Stimulated activated CD4-positive, alpha-beta T cell treated with anti-CD3 and anti-CD28 coated beads, TNF-alpha, amount 100 ng/mL, for 4 hours (primary cell): ENCODE measurements at places on chromosomes 2 and 18.

GRCh38 chr2:212595036-212595654 is 56.5 kb upstream of the ERBB4 start:
- DNase-seq, result no peak

- DNase-seq, result no peak
These were observed 28.6 kb downstream of the PPP1R1C start for GRCh38 chr2:182014284-182014683.

- no peak for DNase-seq
These were observed 72.3 kb downstream of the FMNL2 start for GRCh38 chr2:152407204-152407721.

DNA sequence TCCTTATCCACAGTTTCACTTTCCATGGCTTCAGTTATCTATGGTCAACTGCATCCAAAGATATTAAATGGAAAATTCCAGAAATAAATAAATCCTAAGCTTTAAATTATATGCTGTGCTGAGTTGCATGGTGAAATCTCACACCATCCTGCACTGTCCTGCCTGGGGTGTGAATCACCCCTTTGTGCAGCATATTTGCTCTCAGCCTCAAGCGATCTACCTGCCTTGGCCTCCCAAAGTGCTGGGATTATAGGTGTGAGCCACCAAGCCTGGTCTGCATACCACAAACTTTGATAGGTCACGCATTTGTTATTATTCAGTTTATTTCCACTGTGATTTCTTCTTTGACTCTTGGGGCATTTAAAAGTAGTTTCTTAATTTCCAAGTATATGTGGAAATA is 117.2 kb downstream of the SPIRE1 start:
- DNase-seq, result no peak

GRCh38 chr2:228731517-228731916 is 539.6 kb downstream of the PID1 start:
- DNase-seq, result no peak

DNA sequence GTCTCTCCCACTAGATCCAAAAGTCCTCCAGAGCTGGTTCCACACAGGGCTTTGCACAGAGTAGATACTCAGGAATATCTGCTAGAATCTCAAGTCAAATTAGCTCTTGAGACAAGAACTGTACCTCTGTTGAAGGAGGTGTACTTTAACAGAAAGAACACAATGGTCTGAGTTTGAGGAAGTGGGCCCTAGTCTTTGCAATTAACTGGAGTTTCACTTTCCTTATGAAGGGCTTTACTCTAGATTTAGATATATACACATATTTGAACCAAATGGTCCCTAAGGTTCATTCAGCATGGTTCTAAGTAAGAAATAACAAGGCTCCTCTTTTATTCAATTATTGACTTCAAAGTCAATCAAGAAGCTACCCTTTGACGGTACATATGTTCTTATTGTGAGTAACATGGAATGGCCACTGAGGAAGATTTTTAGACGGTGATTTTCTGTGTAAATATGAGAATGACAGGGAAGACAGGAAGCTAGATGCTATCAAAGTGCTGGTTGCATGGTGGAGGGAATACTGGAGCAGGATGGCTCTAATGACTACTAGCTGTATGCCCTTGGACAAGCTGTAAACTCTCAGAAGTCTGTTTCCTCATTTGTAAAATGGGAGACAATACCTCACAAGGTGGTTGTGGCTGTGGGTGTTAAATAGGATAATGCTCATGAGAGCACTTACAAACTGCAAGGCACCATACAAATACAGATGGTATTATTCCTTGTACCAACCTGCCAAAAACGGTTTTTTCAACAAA is 73.5 kb upstream of the SERTAD2 start:
- no peak for DNase-seq

GRCh38 chr2:127201452-127201851 is 18.6 kb downstream of the CYP27C1 start:
- no peak for DNase-seq

GRCh38 chr2:38751596-38752410 is 642 bp upstream of the SRSF7 start:
- DNase-seq, result no peak

DNA sequence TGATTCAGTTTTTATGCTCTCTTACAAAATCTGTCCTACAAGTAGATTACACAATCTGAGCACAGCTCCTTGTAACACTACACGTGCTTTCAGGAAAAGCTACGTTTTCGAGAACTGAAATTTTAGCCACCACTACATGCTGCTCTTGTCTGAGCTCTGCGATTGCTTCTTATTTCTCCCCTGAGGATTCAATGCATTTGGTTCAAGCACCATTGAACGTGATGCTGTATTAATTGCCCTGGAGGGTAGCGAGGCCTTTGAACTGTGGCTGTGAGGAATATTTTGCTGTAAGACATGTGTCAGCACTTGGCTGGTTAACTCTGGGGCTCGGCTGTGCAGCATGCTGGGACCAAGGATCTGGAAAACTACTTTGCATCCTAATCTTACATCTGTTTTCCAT is 405.8 kb downstream of the EPHA4 start:
- no peak for DNase-seq

DNA sequence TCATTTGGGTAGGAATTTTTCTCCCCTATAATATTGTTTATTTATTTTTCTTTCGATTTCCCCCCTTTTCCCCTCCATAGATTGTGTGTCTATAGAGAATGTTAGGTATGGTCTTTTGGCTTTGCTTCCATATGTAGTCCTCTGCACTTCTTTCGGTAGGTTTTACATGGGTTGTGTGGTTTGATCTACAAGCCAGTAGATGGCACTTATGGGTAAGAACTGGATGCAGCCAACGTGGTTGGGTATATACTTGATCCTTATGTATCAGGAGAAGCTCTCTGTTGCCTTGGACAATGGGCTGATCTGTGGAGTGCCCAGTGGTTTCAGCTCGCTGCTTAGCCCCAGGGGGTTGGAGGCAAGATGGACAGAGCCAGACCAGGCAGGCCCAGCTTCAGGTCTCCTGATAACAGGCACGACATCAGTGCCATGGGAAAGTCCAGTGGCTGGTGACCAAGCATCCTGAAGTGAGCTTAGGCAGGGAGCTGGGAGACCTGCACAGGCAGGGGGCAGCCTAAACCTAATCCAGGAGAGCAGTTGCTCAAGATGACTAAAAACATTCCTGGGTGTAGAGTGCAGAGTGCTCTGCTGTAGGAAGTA is 488.3 kb downstream of the CCDC85A start:
- no peak for DNase-seq

GRCh38 chr2:69693059-69693774 is 48.7 kb upstream of the ANXA4 start:
- DNase-seq, result no peak

DNA sequence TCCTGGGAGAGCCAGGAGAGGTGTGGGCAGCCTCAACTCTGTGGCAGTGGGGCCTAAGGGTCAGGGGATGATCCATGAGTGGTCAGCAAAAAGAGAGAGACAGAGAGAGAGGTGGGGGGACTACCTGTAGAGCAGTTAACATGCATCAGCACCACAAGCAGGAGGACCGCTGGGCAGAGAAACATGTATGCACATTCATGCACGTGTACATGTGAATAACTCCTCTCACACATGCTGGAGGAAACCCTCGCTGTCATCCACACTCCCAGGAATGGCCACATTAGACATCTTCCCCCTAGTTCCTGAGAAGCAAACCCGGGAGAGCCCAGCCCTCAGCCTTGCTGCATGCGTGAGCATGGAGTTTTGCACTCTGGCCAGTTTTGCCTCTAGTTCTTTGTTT is 166.1 kb downstream of the SMAD7 start:
- DNase-seq, result no peak

DNA sequence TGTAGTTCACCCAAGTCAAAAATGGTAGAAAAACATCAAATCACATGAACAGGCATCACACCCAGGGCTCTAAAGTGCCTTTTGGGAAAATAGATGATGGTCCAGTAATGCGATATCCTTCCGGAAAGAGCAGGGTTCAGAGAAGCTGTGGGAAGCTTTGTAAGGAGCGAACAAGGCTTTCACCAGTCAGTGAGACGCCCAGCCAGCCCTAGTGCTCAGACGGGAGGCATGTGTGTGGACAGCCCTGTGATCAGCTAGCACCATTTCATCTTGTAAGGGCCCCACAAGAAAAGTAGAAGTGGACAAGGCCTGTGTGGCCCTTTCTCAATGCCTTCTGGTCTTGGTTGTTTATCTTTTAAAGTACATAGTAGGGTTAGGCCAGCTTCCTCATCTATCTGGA is 76.1 kb downstream of the SMIM21 start:
- DNase-seq, result no peak

DNA sequence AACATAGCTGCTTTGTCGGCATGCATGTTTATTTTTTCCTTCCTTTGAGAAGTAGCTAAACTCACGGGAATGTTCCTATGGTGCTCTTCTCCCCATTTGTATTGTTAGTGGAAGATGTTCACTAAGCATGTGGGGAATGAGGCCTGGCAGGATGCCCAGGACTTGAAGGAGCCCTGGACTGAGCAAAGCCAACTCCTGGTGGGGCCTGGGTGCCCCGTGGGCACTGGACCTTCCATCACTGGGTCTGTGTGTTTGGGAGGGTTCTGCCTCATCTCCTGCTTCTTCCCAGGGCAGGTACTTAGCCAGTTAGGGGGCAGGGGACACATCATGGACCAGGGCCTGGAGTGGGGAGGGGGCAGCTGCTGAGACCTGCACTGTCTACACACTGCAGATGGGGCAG is 49.3 kb downstream of the ACAA2 start:
- DNase-seq, result no peak

- DNase-seq, result no peak
These were observed 44.9 kb upstream of the BAZ2B start for GRCh38 chr2:159661286-159661685.

DNA sequence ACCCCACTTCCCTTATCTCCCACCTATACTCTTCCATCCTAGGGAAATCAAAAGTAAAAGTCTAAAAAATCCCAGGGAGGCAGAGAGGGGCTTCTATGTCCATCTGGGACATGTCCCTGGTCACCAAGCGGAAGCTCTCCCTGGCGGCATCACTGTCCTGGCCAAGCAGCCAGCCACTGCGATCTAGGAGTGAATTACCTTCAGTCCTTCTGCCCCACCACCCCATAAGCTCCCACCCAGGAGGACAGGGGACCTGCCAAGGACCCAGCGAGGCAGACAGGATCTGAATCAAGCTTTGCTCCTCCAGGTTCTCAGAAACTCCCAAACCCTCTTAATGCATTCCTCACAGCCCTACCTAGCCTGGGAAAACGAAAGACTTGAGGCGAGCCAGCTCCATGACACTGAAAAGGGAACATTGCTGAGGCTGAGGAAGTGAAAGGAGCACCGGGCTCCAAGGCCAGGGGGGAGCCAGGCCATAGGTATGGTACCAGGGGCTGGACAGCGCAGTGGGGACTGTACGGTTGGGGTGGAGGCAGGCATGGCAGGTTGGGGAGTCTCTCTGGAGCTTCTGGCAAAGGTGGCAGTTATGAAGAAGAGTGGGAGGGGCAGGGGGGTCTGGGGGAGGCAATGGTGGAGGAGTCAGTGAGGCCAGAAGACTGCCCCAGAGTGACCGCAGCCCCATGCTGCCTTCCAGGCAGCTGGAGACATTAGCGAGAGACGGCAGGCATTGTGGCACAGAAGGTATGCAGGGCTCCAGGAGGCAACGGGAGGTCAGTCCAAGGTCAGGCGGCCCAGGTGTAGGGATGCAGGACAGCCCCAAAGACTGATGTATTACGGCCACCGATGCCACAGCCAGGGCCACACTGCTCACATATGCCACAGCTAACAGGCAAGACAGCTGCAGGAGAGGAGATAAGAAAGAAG is 2.7 kb upstream of the SLC23A3 start:
- no peak for DNase-seq

DNA sequence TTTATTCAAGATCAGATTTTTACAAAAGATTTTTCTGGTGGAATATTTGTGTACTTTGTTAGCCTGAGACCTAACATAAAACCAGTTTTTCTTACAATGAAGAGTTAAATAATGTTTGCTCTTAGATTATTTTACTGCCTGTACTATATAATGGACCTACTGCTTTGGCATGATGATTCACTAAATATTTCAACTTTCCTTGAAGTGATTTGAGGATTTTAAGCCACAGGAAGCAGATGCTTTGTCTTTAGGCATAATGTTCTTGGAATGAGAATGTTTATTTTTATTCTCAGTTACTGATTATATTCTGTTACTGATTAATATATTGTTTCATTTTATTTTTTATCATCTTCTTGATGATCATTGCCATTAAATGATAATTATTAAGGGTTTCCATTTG is 175.3 kb upstream of the LRP1B start:
- DNase-seq, result no peak

DNA sequence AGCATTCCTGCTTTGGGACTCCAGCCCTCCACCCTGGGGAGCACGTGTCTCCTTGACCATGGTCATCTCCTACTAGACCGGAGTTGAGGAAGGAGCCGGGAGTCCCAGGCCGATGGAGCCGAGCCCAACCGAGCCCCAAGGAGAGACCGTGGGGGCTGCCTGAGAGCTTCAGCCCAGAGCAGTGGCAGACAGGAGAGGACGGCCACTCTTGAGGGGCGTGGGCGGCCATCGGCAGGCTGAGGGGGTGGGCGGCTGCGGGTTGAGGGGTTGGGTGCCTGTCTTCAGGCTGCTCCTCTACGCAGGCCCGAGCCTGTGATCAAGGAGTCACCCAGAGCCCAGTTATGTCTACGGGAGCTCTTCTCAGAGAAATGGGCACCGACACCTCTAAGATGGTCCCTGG is 158.7 kb downstream of the PXDN start:
- no peak for DNase-seq

DNA sequence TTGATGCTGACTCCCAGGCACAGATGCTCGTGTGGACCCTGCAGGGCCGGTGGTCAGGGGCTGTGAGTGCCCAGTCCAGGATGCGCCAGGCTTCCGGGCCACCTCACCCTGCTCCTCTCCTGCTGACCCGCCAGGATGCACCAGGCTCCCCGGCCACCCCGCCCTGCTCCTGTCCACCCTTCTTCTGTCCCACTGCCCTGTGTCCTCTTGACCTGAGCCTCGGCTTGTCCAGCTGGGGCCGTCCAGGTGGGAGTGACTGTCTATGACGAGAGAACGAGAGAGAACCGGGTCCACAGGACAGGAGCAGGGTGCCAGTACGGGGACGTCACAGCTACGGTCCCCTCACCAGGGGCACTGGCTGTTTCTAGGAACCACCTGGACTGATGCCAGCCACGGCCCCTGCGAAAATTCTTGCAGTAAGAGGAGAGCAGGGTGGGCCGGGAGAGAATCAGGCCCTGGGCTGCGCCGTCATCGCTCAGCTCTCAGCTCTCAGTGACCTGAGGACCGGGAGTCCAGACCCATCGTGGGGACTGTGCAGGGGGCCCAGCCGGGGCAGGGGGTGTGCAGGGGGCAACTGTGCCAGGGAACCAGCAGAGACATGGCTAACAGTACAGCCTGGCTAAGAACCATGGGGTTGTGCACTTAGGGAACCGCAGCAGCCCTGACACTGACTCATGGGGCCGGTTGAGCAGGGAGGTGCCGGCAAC is 12.9 kb upstream of the NFATC1 start:
- no peak for DNase-seq

- DNase-seq, result no peak
These were observed 36.9 kb downstream of the RPL37A start for GRCh38 chr2:216535454-216535995.

DNA sequence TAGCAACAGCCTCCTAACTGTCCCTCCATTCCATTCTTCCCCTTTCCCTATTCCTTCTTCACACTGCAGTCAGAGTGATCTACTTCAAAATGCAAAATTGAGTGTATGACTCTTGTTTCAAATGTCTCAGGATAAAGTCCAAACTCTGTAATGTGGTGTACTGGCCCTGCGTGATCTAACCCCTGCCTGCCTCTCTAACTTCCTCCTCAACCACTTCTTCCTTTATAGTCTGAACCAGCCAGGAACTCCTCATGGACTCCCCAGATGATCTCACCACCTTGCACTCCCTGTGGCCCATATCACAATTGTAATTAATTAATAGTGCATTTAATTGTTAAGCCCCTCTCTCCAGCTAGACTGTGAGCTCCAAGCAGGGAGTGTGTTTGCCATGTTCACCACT is 3.1 kb upstream of the B3GNT2 start:
- no peak for DNase-seq
